Stimulated activated CD4-positive, alpha-beta T cell treated with anti-CD3 and anti-CD28 coated beads, TNF-alpha, amount 100 ng/mL, for 1 hour (primary cell): ENCODE measurements at places on chromosomes 3 and 15.
A peak's percentile ranks its signal among the peaks of the same experiment; 100 is the strongest.

- DNase-seq = no peak
Observed at GRCh38 chr15:94230431-94230882, 904 bp upstream of the MCTP2 start.

GRCh38 chr3:111568911-111569310 is 26.2 kb downstream of the ZBED2 start:
- no peak for DNase-seq

DNA sequence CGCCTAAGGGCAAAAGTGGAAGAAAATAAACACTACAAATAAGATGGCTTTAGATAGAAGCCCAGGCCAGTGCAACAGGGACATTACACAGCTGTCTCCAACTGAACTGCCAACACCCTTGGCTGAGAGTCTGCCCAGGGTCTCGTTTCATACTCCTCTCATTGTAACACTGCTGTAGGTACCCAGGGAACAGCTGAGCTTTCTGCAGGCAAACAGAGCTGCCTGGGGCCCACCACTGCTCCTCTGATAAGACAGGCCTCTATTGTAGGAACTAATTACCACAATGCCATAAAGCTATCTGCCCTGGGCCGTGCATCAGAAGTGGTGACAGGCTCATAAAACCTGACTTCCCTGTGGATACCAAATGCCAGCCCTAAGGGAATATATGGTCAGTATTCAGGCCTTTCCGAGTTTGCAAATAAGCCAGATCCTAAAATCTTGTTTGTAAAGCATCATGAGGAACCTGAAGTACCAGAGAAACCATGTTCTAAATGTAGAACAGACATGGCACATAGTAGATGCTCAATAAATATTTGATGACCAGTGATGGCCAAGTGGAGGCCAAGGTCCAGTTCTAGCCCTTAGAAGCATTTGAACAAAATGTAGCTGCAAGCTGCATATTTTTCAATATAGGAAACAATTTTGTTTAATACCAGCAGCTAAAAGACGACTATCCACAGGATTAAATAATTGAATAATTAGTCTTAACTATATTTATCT is 84.3 kb upstream of the NEO1 start:
- no peak for DNase-seq

DNA sequence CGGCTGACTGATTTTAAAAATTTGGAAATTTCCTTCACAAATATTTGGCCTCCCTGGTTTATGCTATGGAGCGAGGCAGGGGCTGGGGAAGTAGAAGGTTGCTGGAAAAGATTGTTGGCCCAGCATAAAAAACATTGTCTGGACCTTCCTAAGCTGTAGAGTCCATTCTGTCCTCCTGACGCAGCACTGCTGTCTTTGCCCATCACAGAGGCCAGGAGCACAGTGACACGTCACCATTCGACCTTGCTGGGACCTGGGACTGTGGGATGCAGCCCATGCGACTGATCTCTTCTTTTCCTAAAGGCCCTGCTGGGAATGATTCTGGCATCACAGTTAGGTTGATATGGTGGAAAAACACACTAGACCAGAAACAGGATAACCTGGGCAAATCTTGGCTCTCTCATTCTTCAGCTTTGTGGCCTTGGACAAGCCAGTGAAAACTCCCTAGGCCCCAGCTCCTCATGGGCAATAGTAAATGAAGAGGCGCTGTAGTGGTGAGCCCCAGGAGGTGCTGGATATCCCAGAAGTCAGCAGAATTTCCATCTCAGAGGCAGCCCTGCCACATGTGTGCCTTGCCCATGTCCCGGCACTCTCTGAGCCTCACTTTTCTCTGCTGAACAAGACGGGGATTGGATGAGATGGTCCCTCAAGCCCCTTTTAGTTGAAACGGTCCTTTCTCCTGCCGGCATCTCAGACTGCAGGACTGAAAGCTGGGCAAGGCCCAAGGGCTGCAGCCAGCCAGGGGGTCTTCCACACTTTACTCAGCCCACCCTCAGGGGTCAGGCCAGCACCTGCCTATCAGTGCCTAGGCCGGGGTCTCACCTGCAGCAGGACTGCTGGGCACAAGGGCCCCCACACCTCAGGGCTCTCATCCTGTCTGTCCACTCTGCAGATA is 69.6 kb downstream of the SENP2 start:
- DNase-seq = no peak

DNA sequence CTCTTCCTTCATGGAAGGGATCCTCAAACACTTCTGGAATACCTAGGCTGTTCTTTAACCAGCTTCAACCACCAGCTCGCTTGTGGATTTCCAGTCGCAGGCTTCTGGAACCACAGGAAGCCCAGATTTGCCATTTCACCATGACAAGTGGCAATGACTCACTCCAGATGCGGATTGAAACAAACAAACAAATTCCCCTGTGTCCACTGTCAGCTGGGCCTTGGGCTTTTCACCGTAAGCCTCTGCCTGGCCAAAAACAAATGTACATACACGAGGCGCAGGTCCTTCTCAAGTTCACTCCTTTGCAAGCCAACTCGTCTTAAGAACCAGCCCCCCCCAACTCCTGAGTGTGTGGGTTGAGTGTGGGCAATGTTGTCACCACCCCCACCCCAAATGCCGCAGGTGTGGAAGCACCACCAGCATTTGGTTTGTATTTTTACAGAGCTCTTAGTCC is 8.8 kb downstream of the BCL6 start:
- no peak for DNase-seq

- DNase-seq = no peak
Observed at GRCh38 chr3:151875759-151876158, 2.3 kb downstream of the SUCNR1 start.

DNA sequence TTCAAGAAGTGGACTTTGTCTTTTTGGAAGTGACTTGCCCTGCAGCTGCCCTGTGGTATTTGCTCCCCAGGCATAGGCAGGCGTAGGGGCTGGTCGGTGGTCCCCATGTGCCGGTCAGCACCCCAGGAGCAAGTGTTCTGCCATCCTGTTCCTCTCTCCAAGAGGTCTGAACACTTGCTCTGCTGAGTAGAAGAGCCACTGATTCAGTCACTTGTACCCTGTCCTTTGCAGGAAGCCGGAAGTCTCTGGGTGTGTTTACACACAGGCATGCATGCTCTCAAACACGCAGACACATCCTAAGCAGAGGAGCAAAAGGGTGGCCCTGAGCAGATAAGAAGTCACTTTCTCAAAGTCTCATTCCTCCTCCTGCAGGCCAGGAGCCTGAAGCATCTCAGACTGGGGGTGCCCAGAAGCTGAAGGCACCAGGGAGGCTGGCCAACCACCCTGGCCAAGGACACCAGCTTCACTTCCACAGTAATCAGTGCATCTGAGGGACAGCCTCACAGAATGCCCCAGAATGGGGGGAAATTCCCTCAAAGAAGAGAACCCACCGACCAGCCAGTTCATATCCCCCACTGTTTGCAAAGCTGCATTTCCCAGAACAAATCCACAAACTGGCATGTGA is 88.7 kb upstream of the POMGNT2 start:
- DNase-seq = peak; percentile 13

DNA sequence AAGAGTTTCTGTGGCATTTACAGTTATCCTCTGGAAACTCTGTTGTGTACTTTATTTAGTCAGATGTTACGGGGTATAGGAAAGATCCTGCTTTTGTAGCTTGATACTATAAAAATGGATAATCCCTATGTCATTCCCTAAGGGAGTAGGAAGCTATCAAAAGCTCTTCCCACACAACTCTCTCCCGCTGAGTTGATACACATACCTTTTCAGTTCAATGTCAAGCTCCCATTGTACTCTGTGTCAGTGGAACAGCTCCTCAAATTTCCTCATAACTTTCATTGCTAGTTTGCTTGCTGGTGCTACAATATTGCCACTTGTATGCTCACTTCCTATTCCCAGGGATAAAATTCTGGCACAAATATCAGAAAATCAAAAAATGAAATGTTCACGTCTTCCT is 893.3 kb upstream of the GBE1 start:
- no peak for DNase-seq

GRCh38 chr15:25416693-25417092 is 22.1 kb downstream of the UBE3A start:
- DNase-seq = no peak
